ENCODE measurements at places on chromosomes 2 and 18.

- no peak for DNase-seq
Measured at GRCh38 chr18:13487237-13487636, 239.1 kb downstream of the FAM210A start.

GRCh38 chr18:12283666-12284065 lies 24.4 kb upstream of the TUBB6 start:
- no peak for DNase-seq

DNA sequence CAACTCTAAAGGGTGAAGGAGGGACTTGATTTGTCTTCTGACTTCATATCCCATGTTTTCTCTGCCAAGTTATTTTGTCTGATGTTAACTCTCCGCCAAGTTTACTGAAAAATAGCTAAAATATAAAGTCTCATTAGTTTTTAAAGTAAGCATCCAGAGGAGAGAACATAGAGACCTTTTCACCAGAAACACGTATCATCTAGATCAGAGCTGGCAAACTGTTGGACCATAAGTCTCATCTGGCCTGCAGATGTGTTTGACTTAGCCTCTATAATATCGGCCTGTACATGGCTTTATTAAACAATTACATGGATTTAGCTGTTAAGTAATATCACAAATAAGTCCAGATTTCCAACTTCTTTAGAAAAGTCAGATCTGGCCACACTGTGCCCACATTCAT lies 182.6 kb downstream of the PLCL1 start:
- no peak for DNase-seq

- no peak for DNase-seq
Measured at GRCh38 chr2:7539760-7540159, 622.5 kb downstream of the RNF144A start.

DNA sequence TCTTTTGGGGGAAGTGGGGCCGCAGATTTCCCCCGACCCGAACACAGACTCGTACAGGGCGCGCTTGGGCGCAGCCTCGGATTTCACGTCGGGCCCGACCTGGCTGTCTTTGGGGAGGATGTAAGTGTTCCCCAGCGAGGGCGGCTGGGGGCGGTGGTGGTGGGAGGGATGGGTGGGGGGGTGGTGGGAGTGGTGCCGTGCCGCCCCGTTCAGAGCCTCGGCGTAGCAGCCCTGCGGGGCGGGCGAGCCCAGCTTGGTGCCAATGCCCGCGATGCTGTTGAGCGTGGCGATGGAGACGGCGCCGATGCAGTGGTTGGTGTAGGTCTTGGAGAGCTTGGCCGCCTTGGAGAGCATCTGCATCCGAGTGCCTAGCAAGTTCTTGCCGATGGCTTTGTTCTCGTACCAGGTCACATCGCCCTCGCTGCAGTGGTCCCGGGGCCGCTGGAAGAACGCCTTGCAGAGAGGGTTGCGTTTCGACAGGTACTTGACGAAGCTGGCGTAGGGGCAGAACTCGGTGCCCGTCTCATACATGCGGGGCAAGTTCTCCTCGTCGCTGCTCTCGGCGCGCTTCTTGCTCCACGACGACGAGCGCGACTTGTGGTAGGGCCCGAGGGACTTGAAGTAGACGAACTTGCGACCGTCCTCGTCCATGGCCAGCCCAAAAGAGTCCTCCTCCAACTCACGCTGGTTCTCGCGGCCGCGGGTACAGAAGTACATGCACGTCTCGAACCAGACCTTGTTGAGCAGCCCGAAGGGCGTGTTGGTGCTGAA lies 1.3 kb downstream of the KCTD1 start:
- DNase-seq = no peak

DNA sequence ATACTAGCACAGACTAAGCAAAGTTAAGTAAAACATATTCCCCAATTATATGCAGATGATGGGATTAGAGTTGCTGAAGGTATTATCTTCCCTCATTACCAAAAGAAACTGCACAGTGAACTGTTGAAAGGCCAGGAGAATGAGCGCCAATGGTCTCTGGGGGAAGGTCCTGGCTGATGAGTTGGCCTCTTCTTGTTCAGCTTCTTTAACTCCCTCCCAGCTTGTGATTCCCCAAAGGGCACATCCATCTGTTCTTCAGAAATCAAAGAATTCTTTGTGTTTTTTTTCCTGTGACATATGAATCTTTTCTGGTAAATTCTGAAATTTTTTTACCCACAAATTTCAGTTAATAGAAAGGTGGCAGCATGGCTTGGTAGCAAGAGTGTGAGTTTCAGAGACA lies 667.6 kb downstream of the CNTNAP5 start:
- DNase-seq = no peak

GRCh38 chr2:197604117-197604860 lies 71.1 kb downstream of the RFTN2 start:
- peak; percentile 10 for DNase-seq

GRCh38 chr2:28626891-28627421 lies 124.7 kb upstream of the PPP1CB start:
- no peak for DNase-seq

GRCh38 chr2:242029422-242030225 lies 160.1 kb downstream of the RTP5 start:
- no peak for DNase-seq

GRCh38 chr2:64462940-64463700 lies 9.2 kb downstream of the LGALSL start:
- no peak for DNase-seq

Measured in activated CD4-positive, alpha-beta T cell treated with anti-CD3 and anti-CD28 coated beads, Interleukin-2, Interleukin-4, amounts not matched to agents 100 ng/mL and 50 ng/mL, durations not matched to agents 16 hours and 8 hours (primary cell).